ENCODE measurements at places on chromosomes 16 and 17.
A peak's percentile ranks its signal among the peaks of the same experiment; 100 is the strongest.

- DNase-seq: no peak
These were observed 59.1 kb downstream of the HS3ST3A1 start for GRCh38 chr17:13542636-13543035.

DNA sequence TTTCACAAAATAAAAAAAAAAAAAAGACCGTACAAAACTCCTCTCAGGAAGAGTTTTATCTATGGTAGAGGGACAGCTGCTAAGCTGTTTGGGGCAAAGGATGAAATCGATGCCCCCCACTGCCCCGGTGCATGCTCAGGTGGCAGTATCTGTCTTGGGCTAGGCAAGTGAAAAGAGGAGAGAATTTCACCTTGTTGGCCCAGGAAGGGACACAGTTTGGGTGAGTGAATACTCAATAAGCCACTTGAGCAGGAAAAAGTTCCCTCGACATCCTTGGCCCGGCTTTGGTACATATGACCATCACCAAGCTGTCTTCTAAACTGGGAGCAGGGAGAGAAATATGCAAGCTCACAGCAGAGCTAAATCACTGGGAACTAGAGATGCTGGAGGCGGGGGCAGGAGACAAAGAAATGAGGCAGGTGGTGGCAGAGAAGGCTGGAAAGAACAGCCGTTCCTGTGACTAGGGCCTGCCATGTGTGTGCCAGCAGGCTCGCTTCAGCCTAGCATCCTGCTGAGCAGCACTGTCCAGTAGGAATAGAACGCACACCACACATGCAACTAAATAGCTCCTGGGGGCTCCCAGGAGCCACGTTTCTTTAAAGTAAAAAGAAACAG, 8.2 kb upstream of the EIF1 start:
- no peak for DNase-seq

DNA sequence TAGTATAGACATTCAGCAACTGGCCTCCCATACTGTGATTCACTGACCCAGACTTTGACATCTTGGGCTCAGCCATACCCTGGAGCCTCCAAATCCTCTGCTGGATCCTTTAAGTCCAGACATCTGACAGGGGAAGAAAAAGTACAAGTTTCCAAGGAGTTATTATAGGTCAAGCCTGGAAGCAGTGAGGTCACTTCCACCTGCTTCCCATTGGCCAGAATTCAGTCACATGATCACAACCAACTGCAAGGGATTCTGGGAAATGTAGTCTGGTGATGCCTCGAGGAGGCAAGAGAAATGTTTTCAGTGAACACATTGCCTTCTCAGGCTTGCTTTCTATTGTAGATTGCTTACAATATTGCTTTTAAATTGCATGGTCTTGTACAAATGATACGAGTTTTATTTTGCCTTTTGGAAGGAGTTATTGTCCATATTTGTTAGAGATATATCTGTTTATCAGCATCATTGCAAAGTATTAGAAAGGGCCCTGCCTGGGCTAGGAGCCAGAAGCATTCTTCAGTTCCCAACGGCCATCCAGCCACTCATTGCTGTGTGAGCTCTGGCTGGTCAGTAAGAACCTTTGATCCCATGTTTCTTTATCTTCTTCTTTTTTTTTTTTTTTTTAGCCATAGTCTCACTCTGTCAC, 696.9 kb downstream of the WWOX start:
- no peak for DNase-seq

- no peak for DNase-seq
These were observed 38.1 kb downstream of the LGALS9 start for GRCh38 chr17:27669136-27669535.

- DNase-seq: peak; percentile 76
These were observed 5.3 kb upstream of the CDR2L start for GRCh38 chr17:74981979-74982662.

GRCh38 chr16:70345840-70346239, 863 bp upstream of the DDX19A start:
- no peak for DNase-seq

DNA sequence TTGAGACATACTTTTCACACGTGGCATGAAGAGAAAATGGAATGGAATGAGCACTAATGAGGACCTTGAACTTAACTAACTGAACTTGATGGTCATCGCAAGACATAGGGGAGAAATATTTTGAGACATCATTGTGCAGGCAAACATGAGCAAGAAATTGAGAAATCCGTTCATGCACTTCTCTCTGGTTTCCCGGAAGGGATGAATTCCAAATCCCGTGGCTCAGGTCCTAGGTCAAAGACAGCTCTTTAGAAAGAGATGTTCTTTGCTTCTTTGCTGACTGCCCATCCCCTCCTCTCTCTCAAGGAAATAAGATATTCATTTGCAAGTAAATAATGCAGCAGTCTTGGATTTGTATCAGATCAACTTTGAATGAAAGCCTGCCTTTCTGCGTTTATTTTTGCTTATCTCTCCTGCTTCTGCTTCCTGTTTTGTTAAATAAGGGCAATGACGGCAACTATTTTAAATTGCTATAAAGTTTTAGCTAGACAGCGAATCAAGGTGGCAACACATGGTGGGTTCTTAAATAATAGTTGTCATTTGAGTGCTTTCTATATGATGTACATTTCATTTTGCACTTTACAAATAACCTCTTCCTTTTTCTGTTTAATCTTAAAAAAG, 657.8 kb downstream of the MAF start:
- no peak for DNase-seq

GRCh38 chr17:57572062-57572461, 173.0 kb downstream of the CCDC182 start:
- no peak for DNase-seq

GRCh38 chr17:68424861-68425260, 32.4 kb downstream of the WIPI1 start:
- no peak for DNase-seq

DNA sequence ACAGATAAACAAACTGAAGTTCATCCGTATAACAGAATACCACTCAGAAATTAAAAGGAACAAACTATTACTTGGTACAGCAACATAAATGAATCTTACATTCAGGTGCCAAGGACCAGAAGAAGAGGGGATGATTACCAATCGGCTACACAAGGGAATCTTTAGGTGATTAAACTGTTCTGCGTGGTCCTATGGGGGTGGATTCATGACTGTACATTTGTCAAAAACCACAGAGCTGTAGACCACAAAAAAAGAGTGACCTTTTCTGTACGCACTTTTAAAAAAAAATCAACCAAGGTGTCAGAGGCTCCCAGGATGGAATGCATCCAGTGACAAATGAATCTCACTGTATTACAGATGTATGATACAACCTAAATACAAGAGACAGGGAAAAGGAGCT, 110.8 kb downstream of the CDYL2 start:
- DNase-seq: no peak

- DNase-seq: no peak
These were observed 5.4 kb downstream of the PGS1 start for GRCh38 chr17:78383725-78384471.

- DNase-seq: no peak
These were observed 42.6 kb upstream of the ZNF469 start for GRCh38 chr16:88339930-88340754.

DNA sequence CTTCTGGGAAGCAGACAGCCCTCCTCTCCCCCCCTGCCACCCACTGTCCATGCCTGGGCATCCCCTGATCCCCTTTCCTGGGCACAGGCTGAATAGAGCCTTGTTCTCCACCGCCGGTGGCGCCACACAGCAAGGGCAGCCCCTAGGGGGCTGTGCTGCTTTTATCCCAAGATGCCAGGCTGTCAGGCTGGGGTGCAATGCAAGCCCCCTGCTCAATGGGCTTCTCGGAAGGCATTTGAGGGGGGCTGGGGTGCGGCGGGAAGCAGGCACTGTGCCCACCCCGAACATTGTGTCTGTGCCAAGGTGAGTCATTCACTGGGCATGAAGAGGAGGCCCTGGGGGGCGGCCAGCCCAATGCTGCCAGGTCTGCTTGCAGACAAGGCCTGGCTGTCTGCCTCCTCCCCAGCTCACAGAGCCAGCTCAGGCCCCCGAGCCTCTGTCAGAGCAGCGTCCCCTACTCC, 1.5 kb upstream of the GFAP start:
- DNase-seq: no peak

- DNase-seq: no peak
These were observed 117.6 kb upstream of the ZNF750 start for GRCh38 chr17:82957469-82957795.

GRCh38 chr16:65313936-65314626, 192.2 kb upstream of the CDH11 start:
- DNase-seq: no peak

GRCh38 chr17:74045608-74046280, 157.7 kb upstream of the RPL38 start:
- DNase-seq: no peak

DNA sequence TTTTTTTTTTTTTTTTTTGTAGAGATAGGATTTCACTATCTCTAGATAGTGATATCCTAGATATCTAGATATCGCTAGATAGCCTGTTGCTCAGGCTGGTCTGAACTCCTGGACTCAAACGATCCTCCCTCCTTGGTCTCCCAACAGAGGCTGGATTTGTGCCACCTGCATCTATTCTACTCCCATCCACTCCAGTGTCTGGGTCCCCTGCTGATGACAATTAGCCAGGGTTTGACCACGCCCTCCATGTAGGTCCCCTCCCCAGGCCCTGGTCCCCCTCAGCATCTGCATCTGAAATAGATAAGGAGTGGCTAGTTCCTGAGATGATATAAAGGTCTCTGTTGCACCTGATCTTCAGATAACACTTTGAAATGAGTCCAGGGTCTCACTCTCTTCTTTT, 2.2 kb downstream of the ZNF688 start:
- DNase-seq: no peak

DNA sequence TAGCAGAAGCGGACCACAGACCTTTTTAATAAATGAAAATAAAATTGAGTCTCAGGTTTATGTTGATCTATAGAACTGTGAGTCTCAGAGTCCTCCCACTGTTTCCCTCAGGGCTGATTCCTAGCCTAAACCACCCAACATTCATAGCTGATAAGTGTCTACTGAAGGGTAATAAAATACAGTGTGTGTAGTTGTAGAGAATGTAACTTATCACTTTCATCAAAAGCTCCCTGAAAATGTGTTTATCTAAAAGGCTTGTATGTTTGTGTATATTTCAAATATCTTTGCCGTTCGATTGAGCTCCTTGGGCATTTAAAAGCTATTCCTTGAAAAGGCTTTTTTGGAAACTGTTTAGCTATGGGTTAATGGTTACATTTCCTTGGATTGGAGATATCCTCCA, 740.3 kb upstream of the SOX9 start:
- no peak for DNase-seq

DNA sequence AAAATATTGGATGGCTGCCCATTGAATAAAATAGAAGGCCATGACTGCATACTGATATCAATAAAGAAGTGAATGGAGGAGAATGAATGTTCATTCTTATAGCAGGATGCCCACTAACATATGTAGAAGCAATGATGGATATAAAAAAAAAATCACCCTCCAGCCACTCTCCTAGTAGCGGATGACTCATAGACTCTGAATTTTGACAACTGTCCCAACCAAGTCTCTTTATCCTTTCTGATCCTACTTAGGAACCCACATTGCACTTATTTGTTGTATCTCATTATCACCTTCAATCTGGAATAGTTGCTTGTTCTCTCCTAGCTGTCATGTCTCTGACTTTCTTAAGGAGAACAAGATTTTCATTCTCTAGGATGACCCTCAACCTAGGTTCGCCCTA, 429.9 kb downstream of the HS3ST3B1 start:
- no peak for DNase-seq

DNA sequence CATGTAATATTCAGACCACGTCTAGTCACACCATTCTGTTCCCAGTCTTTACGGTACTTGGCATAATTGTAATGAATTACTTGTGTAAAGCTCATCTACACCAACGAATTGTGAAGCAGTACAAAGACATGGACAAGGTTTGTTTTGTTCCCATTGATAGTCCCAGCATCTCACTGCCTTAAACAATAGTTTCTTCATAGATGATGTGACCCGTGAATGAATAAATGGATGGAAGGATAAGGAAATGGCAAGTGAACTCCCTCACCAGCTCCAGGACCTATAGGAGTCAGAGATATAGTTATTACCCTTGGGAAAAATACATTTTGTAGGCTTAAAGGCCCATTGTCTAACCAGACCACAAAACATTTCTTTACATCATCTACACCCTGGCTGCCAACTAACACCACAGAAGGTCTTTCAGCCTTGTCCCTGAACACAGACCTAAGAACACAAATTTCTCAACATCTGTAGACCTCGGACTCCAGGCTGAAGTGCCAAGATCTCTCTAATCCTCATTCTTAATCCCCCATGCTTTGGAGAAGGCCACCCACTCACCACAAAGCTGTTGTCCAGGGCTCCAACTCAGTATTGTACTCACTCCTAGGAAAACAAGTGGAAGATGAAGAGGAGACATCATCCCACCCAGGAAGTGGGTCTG, 38.2 kb downstream of the MAF start:
- no peak for DNase-seq

DNA sequence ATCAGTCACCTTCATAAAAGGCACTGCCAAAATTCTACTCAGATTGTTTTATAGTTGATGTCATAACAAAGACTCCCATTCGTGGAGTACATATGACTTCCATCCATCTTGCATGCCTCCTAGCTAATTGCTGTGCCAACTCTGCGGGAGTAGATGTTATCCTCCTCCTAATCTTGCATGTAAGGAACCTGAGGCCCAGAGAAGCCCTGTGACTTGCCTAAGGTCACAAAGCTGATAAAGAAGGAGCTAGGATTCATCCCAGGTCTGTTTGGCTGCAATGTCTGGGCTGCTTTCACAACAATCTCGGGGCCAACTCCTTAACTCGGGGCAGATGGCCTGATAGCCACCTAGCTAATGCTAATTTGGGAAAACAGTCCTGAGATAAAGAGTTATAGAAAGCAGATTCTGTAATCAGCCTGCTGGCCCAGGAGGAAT, 87.3 kb downstream of the YPEL2 start:
- DNase-seq: no peak

DNA sequence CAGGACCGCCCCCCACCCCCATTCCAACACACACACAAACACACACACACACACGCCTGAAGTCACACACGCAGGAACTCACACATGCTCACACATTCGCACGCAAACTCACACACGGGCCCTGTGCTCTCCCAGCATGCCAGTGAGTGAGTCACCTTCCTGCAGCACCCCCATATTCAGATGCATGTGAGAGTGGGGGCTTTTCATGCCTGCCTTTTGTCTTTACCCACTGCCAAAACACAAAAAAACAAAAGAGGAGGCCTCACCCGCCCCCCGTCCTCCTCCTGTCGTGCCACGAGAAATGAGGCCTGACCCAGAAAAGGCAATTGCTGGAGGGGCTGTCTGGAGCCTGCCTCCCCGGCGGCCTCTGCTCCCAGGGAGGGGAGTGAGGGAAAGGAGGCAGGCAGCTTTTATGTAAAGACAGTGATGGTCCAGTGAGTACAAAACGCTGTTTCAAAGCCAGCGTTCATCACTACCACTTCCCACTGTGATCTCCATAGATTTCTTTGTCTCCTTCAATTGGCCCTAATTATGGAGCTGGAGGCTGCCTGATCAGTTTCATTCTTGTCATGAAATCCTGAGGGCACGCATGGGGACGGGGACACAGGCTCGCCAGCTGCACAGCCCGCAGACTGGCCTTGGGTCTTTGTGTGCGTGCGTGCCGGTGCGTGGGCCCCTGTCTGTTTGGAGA, 29.5 kb upstream of the GSE1 start:
- no peak for DNase-seq

Measured in activated CD4-positive, alpha-beta T cell treated with anti-CD3 and anti-CD28 coated beads, Interleukin-2, amount 50 U/mL, for 1 hour (primary cell).